AG04450 (cell line): ENCODE measurements at places on chromosomes 16 and 17. TPM values are rescaled to one million over a fixed set of nuclear protein-coding genes. Genes with fewer than 3 reads are reported as not detected.

DNA sequence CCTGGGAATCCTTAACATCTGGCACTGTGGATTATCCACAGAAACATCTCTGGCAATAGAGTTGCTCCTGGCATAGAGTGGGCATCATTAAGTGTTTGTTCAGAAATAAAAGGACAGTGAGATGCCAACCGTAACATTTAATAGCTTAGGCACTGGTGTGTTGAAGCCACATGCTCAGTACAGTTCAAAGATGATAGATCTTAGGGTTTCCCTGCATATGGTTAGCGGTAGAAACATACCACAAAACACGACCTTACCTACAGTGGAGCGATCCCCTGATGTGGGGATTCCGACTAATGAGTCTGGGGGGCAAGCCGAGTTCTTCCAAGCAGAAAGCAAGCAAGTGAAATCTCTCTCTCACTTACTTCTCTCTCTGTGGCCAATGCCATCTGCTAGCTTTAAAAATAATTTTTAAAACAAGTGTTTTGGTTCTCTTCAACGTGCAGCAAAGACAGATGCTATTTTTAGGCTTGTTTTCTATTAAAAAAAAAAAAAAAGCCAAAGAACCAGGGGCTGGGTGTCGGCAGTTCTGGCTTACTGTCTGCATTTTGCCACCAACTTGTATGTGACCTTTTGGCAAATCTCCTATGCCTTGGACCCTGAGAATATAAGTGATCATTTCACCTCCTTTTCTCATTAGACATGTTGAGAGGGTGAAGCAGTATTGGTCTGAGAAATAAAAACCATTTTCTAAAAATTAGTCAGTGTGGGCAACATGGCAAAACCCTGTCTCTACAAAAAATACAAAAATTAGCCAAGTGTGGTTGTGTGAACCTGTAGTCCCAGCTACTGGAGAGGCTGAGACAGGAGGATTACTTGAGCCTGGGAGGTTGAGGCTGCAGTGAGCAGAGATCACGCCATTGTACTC is 89.2 kb upstream of the CACNG3 start:
- no peak for DNase-seq

Gene MAF
- polyA plus RNA-seq, result 0.07 and 0.09 TPM in 2 replicates

DNA sequence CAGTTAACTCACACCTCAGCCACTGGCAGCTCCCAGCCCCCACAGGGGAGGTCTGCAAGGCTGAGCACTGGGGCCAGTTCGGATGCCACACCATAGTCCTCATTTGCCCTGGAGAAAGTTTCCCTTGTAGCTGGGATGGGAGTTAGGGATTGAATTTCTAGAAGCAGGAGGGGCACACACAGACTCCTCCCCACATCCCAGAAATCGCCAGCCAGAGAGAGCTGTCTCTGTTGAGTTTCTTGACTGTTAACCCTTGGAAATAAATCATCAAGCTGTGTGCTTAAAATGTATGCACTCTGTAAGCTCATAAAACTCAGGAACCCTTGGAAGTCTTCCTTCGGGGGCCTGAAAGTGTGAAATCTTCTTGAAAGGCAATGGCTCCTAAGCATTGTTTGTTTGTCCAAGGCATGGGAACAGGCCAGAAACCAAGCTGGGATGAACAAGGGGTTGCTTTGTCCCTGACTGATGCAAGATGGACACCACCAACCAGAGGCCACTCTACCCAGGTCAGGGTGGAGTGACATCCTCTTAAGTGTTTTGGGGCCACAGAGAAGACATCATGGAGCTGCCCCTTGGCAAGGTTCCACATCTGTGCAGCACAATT is 394 bp upstream of the PRM3 start:
- DNase-seq, result no peak

Gene NAA38
- 49.3 and 59.0 TPM in 2 replicates for polyA plus RNA-seq

- DNase-seq, result no peak
These were observed 1.5 kb downstream of the CDK12 start for GRCh38 chr17:39462631-39463375.

Gene SLC6A4
- 0.02 TPM in 1 of 2 replicates, not detected in the other for polyA plus RNA-seq

Gene PROCA1
- 0.51 and 0.52 TPM in 2 replicates for polyA plus RNA-seq

Gene FOXC2
- polyA plus RNA-seq, result 0.79 and 1.6 TPM in 2 replicates

DNA sequence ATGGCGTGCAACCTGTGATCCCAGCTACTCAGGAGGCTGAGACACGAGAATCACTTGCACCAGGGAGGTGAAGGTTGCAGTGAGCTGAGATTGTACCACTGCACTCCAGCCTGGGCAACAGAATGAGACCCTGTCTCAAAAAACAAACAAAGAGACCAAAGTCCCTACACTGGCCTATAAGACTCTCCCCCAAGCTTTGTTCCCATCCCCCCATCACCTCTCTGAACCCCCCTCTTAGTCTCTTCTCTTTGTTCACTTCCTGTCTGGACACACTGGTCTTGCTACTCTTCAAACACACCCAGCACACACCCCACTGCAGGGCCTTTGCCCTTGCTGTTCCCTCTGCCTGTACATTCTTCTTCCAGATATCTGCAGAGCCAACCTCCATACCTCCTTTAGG is 7.8 kb upstream of the SCNN1B start:
- DNase-seq, result no peak
